ENCODE measurements at places on chromosomes 3 and 15.

DNA sequence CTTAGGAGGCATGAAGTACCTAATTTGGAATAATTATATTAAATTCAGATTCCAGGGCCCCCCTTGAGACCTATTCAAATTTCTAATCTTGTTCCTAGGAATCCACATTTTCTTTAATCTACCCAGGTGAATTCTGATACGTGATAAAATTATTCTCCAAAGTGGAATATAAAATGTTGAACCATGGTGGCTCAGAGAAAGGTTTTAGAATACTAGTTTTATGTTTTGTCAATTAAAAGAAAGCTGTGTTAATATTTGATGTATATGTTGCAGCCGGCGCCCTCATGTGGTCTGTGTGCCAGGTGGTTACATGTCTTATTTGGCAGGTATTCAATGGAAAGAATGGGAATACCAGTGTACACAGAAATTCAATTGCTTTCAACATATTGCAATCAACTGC is 321.8 kb downstream of the FEZF2 start:
- H3K27ac ChIP-seq = no peak overlapping the region
- no peak overlapping the region for H3K4me3 ChIP-seq
- no peaks in the 10 kb centered on the region for H3K36me3 ChIP-seq
- no peaks in the 10 kb centered on the region for H3K27me3 ChIP-seq
- DNase-seq = no peak

- H3K4me3 ChIP-seq = no peak overlapping the region
- H3K27ac ChIP-seq = no peak overlapping the region
- no peaks in the 10 kb centered on the region for H3K36me3 ChIP-seq
- no peaks in the 10 kb centered on the region for H3K27me3 ChIP-seq
- H3K4me1 ChIP-seq = no peaks in the 10 kb centered on the region
Observed at GRCh38 chr3:125069452-125069851, 13.7 kb upstream of the HEG1 start.

GRCh38 chr15:66841953-66842681 is 140.1 kb downstream of the SMAD6 start:
- H3K4me3 ChIP-seq = peak overlapping the region; percentile 41
- no peak overlapping the region for H3K27ac ChIP-seq
- no peaks in the 10 kb centered on the region for H3K36me3 ChIP-seq
- H3K27me3 ChIP-seq = peaks cover 52% of the 10 kb centered on the region

DNA sequence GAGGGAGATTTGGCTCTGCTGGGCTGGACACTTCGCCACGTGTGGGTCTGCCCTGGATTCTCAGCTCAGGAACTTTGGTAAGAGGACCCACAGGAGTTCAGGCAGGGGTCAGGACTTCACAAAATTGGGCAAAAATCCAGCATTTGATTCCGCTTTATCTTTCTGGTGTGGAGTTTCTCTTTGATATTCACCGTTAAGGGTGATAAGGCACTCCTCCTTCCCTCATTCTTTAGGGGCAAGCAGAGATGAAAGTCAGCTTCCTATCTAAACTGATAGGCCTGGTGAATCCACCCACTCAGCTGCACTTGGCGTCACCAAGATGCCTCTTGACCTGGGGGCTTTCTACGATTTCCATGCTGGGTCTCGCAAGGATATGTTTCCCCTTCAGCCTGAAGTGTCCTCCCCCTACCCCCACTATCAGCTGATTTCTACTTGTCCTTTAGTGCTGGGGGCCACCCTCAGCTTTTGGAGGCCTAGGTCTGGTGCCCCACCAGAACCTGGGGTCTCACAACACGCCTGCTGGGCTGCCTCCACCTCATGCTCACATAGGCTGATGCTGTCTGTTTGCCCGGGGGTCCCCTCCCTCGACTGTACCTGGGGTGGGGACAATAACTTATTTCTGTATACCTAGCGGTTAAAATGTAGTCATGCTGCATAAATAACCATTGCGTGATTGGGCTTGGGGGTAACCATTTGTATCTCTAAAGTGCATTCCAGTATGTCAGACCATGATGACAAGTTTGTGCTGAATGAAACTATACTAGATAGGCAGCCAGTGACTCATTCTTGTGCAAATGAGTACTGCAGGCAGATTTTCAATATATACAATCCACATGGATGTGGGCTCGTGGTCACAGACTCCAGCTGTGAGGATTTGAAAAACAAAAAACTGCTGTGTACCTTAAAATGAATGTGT is 248.3 kb downstream of the ADAMTS17 start:
- H3K4me3 ChIP-seq = no peak overlapping the region
- no peak overlapping the region for H3K27ac ChIP-seq
- no peaks in the 10 kb centered on the region for H3K4me1 ChIP-seq
- no peaks in the 10 kb centered on the region for H3K27me3 ChIP-seq
- no peak for DNase-seq

- peaks cover 13% of the 10 kb centered on the region for H3K4me1 ChIP-seq
- peaks cover 46% of the 10 kb centered on the region for H3K27me3 ChIP-seq
- H3K36me3 ChIP-seq = no peaks in the 10 kb centered on the region
- no peak overlapping the region for H3K27ac ChIP-seq
- H3K4me3 ChIP-seq = peak overlapping the region; percentile 77
- no peak for DNase-seq
Observed at GRCh38 chr3:120907659-120908029, 361 bp upstream of the STXBP5L start.

- H3K27me3 ChIP-seq = no peaks in the 10 kb centered on the region
- peaks cover 26% of the 10 kb centered on the region for H3K36me3 ChIP-seq
- H3K4me3 ChIP-seq = no peak overlapping the region
- no peaks in the 10 kb centered on the region for H3K4me1 ChIP-seq
- peak overlapping the region; percentile 32 for H3K27ac ChIP-seq
Observed at GRCh38 chr15:40388941-40389823, 6.7 kb downstream of the KNSTRN start.

DNA sequence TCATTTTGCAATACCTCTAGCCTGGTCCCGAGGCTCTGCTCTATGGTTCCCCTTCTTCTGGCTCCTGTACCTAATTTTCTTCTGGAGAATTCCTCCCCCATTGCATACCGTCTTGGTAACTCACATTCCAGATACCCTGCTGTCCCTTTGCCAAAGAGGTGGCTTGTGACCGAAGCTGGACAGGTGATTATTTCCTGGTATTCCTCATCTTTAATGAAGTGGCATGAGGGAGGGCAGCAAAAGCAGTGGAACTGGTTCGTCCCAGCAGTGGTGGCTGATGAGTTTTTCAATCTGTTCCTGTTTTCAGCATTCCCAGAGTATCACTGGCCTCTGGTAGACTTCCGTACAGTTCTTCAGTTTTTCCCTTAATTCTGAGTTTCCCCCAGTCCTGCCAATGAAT is 186.2 kb upstream of the CADPS start:
- H3K27me3 ChIP-seq = no peaks in the 10 kb centered on the region
- no peak overlapping the region for H3K4me3 ChIP-seq
- no peak overlapping the region for H3K27ac ChIP-seq
- no peak for DNase-seq
- no peaks in the 10 kb centered on the region for H3K4me1 ChIP-seq

DNA sequence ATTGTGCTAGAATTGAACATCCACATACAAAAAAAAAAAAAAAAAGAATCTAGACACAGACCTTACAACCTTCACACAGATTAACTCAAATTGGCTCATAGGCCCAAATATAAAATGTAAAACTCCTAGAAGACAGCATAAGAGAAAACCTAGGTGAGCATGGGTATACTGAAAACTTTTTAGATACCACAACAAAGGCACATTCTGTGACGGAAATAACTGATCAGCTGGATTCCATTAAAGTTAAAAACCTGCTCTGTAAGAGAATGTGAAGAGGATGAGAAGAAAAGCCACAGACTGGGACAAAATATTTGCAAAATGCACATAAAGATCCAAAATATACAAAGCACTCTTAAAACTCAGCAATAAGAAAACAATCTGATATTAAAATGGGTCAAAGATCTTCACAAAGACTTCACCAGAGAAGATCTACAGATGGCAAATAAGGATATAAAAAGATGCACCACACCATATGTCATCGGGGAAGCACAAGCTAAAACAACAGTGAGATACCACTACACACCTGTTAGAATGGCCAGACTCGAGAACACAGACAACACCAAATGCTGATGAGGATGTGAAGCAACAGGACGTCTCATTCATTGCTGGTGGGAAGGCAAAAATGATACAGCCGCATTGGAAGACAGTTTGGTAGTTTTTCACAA is 167.9 kb downstream of the PDE8A start:
- DNase-seq = no peak
- no peak overlapping the region for H3K4me3 ChIP-seq
- no peak overlapping the region for H3K27ac ChIP-seq
- H3K4me1 ChIP-seq = no peaks in the 10 kb centered on the region

GRCh38 chr15:73751899-73752805 is 999 bp downstream of the INSYN1 start:
- DNase-seq = no peak

- H3K27ac ChIP-seq = no peak overlapping the region
- no peaks in the 10 kb centered on the region for H3K36me3 ChIP-seq
- DNase-seq = no peak
- H3K27me3 ChIP-seq = no peaks in the 10 kb centered on the region
Observed at GRCh38 chr3:177687291-177687690, 490.0 kb upstream of the TBL1XR1 start.

DNA sequence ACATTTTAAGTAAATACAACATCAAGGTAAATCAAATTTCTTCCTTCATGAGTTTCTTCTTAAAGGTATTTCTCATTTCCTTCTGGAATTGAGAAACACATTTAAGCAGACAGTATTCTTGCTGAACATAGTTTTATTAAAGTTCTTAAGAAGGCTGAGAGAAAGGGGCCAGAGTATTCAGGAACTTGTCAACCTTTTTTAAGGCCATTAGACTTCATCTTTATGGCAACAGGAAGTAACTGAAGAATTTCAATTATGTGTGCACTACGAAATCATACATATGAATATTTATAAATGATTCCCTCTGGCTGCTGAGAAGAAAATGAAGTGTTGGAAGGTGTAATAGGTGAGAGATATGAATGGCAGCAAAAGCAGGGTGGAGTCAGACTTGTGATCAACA is 829.4 kb upstream of the DPPA4 start:
- H3K4me3 ChIP-seq = no peak overlapping the region
- H3K27me3 ChIP-seq = no peaks in the 10 kb centered on the region
- peaks cover 5% of the 10 kb centered on the region for H3K4me1 ChIP-seq
- DNase-seq = no peak
- H3K36me3 ChIP-seq = no peaks in the 10 kb centered on the region

GRCh38 chr15:36004891-36005490 is 459.0 kb upstream of the DPH6 start:
- H3K27ac ChIP-seq = no peak overlapping the region
- no peaks in the 10 kb centered on the region for H3K4me1 ChIP-seq
- DNase-seq = no peak

DNA sequence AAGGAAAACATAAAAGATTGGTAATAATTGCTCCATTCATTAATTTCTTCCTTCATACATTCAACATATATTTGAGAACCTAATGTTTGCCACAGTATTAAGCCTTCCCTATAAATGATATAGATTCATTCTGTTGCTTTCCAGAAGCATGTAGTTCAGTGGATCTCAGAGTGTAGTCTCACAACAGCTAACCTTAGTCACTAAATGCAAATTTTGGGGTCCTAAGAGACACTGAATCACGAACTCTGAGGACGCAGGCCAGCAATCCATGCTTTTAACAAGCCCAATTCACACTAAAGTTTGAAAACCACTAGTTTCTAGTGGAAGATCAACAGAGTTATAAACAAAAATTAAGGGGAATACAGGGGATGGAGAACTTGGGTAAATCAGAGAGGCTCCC is 7.2 kb upstream of the AQR start:
- H3K4me3 ChIP-seq = no peak overlapping the region
- no peaks in the 10 kb centered on the region for H3K27me3 ChIP-seq
- no peak overlapping the region for H3K27ac ChIP-seq
- peaks cover 13% of the 10 kb centered on the region for H3K36me3 ChIP-seq
- no peaks in the 10 kb centered on the region for H3K4me1 ChIP-seq

DNA sequence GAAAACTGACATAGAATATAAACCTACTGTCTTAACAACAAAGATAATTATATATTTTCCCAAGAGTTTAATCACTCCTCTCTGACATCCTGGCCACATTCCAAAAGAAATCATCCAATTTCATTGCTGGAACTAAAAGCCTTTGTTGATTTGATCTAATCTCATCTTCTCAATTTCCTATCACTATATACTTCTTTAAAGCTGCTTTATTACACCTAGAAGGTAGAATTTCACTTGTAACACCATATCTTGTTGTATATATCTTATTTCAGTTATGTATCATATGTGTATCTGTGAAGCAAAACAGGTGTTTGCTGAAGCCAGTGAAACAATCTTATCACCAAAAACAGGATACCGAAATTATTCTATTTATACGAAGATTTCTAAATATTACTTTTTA is 740.2 kb downstream of the ROBO1 start:
- no peaks in the 10 kb centered on the region for H3K27me3 ChIP-seq
- H3K4me3 ChIP-seq = no peak overlapping the region
- H3K36me3 ChIP-seq = no peaks in the 10 kb centered on the region
- no peak for DNase-seq
- H3K4me1 ChIP-seq = no peaks in the 10 kb centered on the region

GRCh38 chr3:143240886-143241285 is 121.3 kb downstream of the CHST2 start:
- H3K4me1 ChIP-seq = no peaks in the 10 kb centered on the region
- no peak overlapping the region for H3K4me3 ChIP-seq

- no peaks in the 10 kb centered on the region for H3K27me3 ChIP-seq
- H3K27ac ChIP-seq = no peak overlapping the region
- no peak for DNase-seq
- H3K36me3 ChIP-seq = no peaks in the 10 kb centered on the region
Observed at GRCh38 chr15:35533130-35534110, 12.5 kb downstream of the DPH6 start.

GRCh38 chr3:11631820-11632219 is 11.9 kb downstream of the VGLL4 start:
- H3K36me3 ChIP-seq = peaks cover 10% of the 10 kb centered on the region
- no peaks in the 10 kb centered on the region for H3K27me3 ChIP-seq
- H3K27ac ChIP-seq = peak overlapping the region; percentile 22
- H3K4me3 ChIP-seq = no peak overlapping the region

- H3K27ac ChIP-seq = no peak overlapping the region
- H3K4me3 ChIP-seq = no peak overlapping the region
- peaks cover 4% of the 10 kb centered on the region for H3K36me3 ChIP-seq
- H3K4me1 ChIP-seq = peaks cover 1% of the 10 kb centered on the region
- no peaks in the 10 kb centered on the region for H3K27me3 ChIP-seq
- no peak for DNase-seq
Observed at GRCh38 chr3:190545191-190545590, 31.3 kb downstream of the IL1RAP start.

DNA sequence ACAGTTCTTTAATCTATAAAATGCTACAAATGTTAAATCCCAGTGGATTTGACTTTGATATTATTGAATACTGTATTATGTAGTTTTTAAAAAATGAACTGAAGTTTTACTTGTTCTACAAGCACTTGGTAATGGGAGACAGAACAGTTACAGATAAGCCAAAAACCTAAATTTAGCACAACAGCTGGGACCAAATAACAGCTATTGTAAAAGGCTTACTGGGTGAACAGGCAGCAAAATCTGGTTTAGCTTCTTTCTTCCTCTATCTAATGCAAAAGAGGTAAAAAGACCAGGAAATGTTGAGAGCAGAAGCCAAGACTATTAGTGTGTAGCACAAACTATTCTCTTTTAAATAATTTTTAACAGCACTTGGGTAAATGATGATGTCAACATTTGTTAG is 1.6 kb upstream of the ATOSA start:
- no peaks in the 10 kb centered on the region for H3K27me3 ChIP-seq
- no peak for DNase-seq
- no peak overlapping the region for H3K4me3 ChIP-seq
- peaks cover 20% of the 10 kb centered on the region for H3K4me1 ChIP-seq
- peak overlapping the region; percentile 98 for H3K27ac ChIP-seq
- peaks cover 31% of the 10 kb centered on the region for H3K36me3 ChIP-seq

Data from effector memory CD8-positive, alpha-beta T cell (primary cell).